ENCODE measurements at places on chromosomes 5 and 9.

GRCh38 chr9:32704343-32704742 is 68.9 kb upstream of the TAF1L start:
- no peak for DNase-seq

GRCh38 chr9:8224381-8224801 is 424.8 kb upstream of the DMAC1 start:
- DNase-seq, result no peak

DNA sequence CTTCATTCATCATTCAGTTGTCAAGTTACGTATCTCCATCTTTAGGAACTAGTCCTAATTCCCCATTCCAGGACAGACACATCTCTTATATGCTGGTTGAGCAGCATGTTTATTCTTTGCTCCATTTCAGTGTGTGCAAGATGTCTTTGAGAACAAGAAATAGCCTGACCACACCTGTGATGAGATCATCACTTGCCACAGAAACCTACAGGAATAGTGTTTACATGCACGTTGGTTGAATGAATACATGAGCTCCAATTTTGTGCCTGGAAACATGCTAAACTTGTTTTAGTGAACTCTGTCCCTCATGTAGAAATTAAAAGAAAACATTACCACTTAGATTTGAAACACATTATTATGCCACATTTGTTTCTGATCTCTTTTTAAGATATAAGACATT is 489.1 kb downstream of the CDH18 start:
- no peak for DNase-seq

DNA sequence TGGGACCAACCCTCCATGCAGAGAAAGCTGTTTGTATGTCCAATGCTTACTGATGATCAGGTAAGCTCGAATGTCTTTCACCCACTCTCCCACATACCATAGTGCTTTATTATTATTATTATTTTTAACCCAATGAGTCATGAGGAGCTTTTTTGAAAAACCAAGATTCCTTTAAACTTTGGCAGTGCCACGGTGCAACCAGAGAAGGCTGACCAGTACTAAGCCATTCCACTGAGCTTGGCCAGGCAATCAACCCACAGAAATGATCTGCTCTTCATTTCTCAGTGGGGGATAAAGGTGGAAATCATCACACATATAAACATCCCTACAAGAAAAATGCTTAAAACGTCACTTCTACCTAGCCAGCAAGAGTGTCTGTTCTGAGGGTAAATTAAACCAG is 35.5 kb downstream of the JAKMIP2 start:
- no peak for DNase-seq

Data from CD4-positive, alpha-beta T cell treated with Interleukin-6 for 4 hours (primary cell).